ENCODE measurements at places on chromosomes 3 and 15. TPM values are rescaled to one million over a fixed set of nuclear protein-coding genes. Genes with fewer than 3 reads are reported as not detected.
A peak's percentile ranks its signal among the peaks of the same experiment; 100 is the strongest.

DNA sequence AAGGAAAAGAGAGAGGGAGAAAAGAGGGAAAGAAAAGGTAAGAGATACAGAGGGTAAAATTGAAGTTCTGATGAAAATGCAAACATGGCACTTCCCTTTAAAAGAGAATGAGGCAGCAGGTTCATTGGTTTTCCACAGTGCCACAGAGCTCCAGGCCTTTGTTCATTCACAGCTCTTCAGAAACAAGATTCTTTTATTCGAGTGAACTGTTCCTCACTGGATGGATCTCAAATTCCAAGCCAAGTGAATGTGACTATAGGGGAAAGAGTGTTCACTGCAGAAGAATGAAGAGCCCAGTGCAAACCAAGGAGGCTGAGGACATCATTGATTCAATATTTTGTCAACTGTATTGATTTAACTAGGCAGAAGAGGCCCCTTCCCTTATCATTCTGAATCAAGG is 280.3 kb upstream of the PROK2 start:
- DNase-seq, result no peak

GRCh38 chr3:47857151-47857550 is 54.2 kb downstream of the DHX30 start:
- DNase-seq, result no peak

KLHL40 gene
- total RNA-seq, result not detected

ANKRD34C gene
- not detected for total RNA-seq

SUCNR1 gene
- not detected for total RNA-seq

DNA sequence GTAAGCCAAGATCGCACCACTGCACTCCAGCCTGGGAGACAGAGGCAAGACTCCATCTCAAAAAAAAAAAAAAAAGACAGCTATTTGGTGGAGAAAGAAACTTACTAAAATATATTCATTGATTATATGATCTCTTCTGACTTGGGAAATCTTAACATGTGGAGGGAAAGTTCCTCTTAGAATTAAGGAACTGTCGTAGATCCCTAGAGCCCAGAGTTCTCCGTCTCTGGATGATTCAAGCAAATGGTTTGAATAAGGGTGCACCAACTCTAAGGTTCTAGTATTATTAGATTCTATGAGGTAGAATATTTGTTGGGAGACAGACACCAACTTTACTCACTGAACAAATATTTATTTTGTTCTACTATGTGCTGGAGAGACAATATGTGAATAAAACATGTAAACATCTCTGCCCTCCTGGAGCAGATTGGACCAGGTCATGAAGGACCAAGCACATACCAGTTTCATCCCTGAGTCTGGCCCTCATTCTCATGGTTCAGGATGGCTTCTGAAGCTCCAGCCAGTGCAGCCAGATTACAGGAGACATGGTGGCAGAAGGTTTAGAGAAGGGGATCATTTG is 129.7 kb downstream of the MITF start:
- no peak for DNase-seq

- DNase-seq, result peak; percentile 71
Observed at GRCh38 chr3:30720586-30721313, 114.3 kb downstream of the TGFBR2 start.

DUSP7 gene
- total RNA-seq, result 30.5 TPM

- no peak for DNase-seq
Observed at GRCh38 chr15:101686718-101687117, 34.5 kb upstream of the TM2D3 start.

- no peak for DNase-seq
Observed at GRCh38 chr15:72042865-72043264, 75.1 kb downstream of the MYO9A start.

GRCh38 chr3:42513521-42513920 is 11.1 kb downstream of the VIPR1 start:
- no peak for DNase-seq

CFAP91 gene
- 0.40 TPM for total RNA-seq

- no peak for DNase-seq
Observed at GRCh38 chr3:143924522-143925285, 46.9 kb upstream of the DIPK2A start.

DNA sequence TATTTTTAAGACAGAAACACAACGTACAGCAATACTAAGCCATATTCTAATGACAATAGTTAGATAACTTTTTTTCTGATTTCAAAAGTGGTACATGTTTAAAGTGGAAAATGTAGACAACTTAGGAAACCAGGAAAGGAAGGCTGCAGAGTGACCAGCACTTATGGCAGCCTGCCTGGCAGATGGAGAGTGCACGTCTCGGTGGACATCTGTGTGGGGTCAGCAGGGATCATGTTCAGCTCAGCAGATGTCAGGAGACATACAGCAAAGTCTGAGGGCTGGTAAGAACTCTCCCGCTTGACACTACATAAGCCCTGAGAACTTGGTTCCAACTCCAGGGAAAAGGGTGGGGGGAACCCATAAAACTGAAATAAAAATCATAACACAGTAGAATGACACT is 128.6 kb upstream of the ADPGK start:
- no peak for DNase-seq

DNA sequence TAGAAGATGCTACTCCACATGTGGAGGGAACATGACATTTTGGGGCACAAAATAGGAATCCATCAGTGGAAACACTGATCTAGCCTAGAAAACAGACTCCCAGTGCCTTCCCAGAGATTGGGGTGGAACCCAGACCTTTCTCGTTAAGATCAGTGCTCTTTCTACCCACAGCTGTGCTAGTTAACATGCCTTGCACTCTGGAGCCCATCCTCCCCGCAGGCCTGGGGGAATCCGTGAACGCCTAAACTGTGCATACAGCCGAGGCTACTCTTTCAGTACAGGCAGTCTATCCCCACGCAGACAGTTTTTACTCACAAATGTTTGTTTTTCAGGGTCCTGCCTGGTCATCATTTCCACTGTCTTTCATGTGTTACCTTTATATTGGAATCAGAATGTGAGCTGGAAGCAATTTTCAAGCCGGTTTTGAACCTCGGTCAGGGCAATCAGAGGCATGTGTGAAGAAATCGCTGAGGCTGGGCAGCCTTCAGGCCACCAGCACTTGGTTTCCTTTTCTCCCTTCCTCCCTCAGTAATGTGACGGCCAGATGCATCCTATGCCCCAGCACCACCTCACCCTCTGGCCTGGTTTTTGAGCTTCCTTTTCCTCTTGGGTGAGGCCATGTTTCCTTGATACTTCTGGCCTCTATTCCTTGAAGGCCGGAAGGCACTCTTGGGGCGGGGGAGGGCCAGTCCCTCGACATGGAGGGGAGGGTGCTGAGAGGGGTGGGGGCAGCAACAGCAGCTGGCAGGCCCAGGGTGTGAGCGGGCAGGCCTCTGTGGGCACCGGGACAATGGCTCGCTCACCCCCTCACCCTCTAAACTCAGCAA is 123.6 kb upstream of the GALNT15 start:
- DNase-seq, result peak; percentile 92

GAP43 gene
- not detected for total RNA-seq

DNA sequence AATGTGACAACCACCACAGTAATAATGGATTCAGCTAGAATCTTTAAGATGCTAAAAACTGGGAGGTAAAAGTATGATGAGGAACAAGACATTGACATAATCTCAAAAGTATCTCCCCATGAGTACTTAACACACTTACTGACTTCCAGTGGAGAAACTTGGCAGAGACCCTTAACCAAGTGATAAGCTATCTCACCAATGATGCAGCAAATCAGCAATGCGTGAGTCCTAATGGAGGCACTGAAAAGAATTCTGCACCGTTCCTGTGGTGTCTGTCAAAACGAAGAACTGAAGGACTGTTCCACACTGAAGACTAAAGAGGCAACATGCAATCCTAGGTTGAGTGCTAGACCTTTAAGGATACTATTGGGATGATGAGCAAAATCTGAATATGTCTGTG is 67.9 kb upstream of the OCA2 start:
- no peak for DNase-seq

DNA sequence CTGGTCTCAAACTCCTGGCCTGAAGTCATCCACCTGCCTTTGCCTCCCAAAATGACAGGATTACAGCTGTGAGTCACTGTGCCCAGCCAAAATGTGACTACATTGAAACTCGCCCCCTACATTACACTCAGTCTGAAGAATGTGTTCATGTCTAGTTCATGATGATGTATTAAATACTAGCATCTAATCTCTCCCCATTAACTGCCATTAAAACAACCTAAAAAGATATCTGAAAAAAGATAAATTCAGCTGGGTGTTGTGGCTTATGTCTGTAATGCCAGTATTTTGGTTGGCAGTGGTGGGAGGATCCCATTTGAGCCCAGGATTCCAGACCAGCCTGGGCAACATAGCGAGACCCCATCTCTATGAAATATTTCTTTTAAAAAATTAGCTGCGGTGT is 159.4 kb downstream of the PCCB start:
- DNase-seq, result no peak

KNG1 gene
- total RNA-seq, result not detected

- no peak for DNase-seq
Observed at GRCh38 chr3:119989981-119990655, 104.1 kb downstream of the GSK3B start.

MOBP gene
- total RNA-seq, result 0.44 TPM

PROS1 gene
- 5.2 TPM for total RNA-seq

ABHD2 gene
- total RNA-seq, result 62.2 TPM

GRCh38 chr15:96046620-96047240 is 283.8 kb upstream of the NR2F2 start:
- DNase-seq, result no peak

DNA sequence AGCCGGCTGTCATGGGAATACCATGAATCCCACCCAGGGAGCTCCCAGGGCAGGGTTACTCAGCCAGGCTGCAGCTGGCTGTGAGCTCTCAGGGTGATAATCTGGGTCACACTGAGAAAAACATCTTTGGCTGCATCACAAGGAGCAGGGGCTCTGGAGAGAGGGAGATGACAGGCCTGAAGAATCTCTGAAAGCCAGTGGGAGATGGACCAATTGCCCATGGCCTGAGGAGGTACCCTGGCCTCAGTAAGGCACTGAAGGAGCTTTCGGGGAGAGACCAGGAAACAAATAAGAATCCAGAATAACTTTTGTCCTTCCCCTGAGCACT is 28.2 kb upstream of the GOLGA6C start:
- no peak for DNase-seq

GRCh38 chr3:126367316-126367805 is 10.2 kb upstream of the KLF15 start:
- no peak for DNase-seq

GRCh38 chr15:57946491-57947048 is 118.9 kb downstream of the ALDH1A2 start:
- DNase-seq, result no peak

- DNase-seq, result no peak
Observed at GRCh38 chr3:157752956-157753786, 250.0 kb upstream of the VEPH1 start.

DNA sequence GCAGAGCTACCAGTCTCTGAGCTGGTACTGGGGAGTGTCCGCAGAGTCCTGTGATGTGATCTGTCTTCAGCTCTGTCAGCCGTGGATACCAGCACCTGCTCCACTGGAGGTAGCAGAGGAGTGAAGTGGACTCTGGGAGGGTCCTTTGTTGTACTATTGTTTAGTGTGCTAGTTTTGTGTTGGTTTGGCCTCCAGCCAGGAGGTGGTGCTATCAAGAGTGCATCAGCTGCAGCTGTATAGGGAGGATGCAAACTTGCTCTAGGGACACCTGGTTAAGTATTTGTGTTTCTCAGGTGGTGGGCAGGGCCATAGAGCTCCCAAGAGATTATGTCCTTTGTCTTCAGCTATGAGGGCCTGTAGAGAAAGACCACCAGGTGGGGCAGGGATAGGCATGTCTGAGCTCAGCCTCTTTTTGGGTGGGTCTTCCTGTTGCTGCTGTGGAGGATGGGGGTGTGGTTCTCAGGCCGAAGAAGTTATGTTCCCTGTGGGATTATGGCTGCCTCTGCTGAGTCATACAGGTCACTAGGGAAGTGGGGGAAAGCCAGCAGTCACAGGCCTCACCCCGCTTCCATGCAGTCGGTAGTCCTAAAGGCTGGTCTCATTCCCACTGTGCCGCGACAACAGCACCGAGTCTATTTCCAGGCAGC is 443.2 kb upstream of the TBL1XR1 start:
- DNase-seq, result no peak

DNA sequence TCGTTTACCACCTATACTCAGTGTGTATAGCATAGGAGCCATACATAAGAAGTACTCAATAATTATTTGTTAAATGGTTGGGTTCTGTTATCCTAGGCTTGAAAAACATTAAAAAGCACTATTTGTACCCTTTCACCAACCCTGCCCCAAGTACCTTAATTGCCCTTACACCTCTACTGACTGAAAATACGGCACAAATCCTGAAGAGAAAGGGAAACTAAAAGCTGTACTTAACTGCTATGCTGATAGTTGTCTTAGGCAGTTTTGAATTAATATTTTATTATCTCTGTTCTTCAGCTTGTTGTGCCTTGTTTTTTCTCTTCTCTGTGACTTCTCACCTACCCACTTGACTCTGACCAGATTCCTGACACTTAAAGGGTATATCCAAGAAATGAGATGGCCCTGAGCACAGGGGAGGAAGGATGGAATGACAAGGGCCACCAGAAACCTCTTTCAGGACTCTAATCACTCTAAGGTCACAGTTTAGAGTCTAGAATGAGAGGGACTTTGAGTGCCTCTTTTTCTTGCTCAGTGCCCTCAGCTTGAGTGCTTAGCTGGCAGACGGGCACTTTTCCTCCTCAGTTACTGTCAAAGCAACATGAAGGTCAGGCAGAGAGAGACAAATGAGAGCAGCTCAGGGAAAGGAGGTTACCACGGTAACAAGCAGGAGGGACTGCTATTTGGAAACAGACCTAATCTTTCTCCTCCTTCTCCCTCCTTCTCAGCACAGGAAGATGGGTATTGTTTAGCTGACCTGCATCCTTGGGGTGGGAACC is 136.5 kb downstream of the ZNF609 start:
- DNase-seq, result peak; percentile 62

DNA sequence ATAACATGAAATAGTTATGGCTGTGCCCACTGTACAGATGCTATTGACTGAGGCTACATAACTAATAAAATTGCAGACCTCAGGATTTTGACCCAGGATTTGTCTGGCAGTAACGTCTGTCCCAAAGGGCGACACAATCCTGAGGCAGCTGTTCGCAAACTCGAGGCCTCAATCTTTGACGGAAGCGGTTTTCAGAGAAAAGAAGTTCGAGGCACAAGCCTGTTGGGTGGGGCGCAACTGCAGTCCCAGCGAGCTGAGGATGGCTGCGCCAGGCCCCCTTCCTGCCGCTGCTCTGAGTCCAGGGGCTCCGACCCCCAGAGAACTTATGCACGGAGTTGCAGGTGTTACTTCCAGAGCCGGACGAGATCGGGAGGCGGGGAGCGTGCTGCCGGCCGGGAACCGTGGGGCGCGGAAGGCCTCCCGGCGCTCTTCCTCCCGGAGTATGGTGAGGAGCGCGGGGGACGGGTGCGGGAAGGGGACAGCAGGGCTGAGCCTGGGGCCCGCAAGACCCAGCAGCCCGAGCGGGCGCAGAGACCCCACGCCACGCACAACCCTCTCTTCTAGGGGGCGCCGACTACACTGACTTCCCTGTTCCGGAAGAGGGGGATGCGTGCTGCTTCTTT is at the start of gene PARP15:
TSS of gene PARP15 (plus strand) at position 242 of the 623 bp plus-strand sequence. CDS start at position 260, 18 bp downstream.
- DNase-seq, result peak; percentile 24

SAMD7 gene
- not detected for total RNA-seq

DNA sequence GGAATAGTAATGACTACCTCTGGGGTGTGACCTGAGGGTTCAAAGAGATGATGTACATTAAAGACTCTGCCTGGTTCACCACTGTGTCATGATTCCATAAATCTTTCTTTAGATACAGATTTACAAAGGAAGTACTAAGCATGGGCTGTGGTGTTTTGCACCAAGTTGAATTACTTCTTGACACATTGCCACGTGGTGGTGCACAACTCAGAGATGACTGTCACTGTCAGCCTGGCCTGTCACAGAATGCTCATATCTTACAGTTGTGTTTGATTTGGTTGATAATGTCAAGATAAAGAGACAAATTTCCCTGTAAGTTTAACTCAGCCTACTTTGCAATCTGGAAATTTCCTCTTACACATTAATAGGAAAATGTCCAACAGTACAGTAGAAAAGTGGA is 3.2 kb downstream of the CTDSPL start:
- no peak for DNase-seq
